Activated naive CD8-positive, alpha-beta T cell treated with anti-CD3 and anti-CD28 coated beads for 36 hours (primary cell): ENCODE measurements at places on chromosomes 2 and 18. TPM values are rescaled to one million over a fixed set of nuclear protein-coding genes. Genes with fewer than 3 reads are reported as not detected.

- H3K4me3 ChIP-seq = no peak overlapping the region
- H3K4me1 ChIP-seq = peaks cover 11% of the 10 kb centered on the region
- no peak overlapping the region for H3K27ac ChIP-seq
- no peaks in the 10 kb centered on the region for H3K27me3 ChIP-seq
- peaks cover 11% of the 10 kb centered on the region for H3K36me3 ChIP-seq
- DNase-seq = no peak
Observed at GRCh38 chr2:62050456-62051045, 145.1 kb downstream of the COMMD1 start.

The RESP18 gene
- not detected for total RNA-seq

The HOXD9 gene
- not detected for total RNA-seq

DNA sequence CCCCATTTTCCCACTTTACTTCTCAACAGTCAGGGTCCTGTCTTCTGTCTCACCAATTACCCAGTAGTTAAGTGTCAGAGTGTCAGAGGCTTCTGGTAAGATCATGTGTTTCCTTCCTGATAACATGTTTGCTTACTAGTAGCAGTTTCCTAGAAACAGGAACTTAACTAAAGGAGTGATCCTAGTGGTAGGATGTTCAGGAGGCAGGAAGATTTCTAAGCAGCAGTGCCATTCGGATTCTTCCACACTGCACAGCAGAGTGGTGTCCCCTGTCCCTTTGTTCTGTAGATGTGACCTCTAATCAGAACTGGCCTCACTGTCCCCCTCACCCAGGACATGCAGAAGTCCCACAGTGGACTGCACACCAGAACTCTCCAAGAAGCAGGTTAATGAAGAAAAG lies 221.8 kb upstream of the OSR1 start:
- H3K4me3 ChIP-seq = no peak overlapping the region
- no peaks in the 10 kb centered on the region for H3K4me1 ChIP-seq
- no peaks in the 10 kb centered on the region for H3K36me3 ChIP-seq
- DNase-seq = no peak

GRCh38 chr2:163493359-163494298 lies 242.2 kb downstream of the FIGN start:
- no peaks in the 10 kb centered on the region for H3K4me1 ChIP-seq
- no peak overlapping the region for H3K27ac ChIP-seq
- no peaks in the 10 kb centered on the region for H3K27me3 ChIP-seq
- DNase-seq = no peak
- H3K36me3 ChIP-seq = no peaks in the 10 kb centered on the region

The IL36RN gene
- total RNA-seq = not detected

DNA sequence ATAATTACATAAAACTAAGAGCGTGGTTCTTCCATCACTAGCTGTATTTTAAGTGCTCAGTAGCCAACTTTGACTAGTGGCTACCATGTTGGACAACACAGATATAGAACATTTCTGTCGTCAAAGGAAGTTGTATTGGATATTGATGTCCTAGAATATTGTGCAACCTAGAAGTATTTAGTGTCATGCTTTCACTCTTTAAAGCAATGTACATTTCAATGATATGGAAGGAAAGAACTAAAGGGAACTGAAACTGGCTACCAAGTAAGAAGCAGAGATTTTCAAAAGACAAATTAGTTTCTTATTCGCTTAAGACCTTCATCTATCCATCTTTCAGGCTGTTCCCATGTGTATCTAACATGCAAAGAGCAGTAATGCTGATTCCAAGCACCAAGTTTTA lies 85.4 kb upstream of the EML6 start:
- peaks cover 41% of the 10 kb centered on the region for H3K4me1 ChIP-seq
- no peak overlapping the region for H3K27ac ChIP-seq
- no peak for DNase-seq
- H3K27me3 ChIP-seq = no peaks in the 10 kb centered on the region

DNA sequence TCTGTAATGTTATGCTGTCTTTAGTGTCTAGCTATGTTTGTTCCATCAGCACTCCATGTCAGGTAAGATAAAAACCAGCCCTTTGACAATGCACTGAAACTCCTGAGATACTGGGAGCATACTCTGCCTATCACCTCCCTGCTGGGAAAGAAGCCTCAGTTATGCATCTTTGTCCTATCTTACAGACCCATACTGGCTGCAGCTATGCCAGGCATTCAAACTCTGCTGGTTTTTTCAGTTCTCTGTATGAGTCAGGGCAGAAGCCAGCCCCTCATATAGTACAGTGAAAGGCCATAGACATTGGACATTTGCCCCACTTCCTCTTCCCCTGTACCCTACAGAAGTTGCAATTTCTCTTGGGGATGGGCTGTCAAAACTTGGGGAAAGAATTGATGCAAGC lies 181.1 kb upstream of the RGPD4 start:
- H3K4me1 ChIP-seq = no peaks in the 10 kb centered on the region
- DNase-seq = no peak
- no peak overlapping the region for H3K27ac ChIP-seq
- no peak overlapping the region for H3K4me3 ChIP-seq

DNA sequence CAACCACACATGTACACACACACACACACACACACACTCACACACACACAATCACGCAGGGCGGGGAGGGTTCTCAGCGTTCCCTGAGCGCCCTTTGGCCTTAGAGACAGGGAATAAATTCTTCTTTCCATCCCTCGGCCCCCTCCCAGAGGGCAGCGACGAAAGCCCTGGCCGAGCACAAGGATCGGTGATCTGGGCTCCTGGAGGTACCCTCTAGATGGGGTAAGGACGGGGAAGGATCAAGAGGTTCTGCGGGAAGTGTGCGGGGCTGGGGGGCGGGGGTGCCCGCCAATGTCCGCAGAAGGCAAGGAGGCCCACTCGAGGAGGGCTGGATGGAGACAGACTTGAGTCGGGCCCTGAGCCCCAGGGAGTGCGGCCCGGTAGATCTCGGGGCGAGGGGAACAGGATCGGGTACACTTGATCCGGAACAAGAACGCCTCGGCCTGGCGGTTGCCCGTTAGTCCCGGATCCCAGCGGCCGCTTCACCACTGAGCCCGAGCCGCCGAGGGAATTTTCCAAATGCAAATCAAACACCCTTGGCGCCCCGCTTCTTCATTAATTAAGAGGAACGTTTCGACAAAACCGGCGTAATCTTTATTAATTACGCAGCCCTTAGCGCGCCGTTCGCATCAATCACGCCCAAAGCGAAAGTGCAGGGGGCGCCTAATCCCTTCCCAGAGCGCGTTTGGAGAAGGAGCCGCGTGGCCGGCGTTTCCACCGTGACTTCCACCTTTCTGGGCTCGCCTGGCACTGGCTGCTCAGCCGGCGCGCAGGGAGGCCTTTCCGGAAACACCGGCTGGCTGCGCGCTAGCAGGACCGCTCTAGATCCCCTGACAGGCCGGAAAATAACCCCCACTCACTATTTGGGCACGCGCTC lies 7.0 kb upstream of the PAX3 start:
- peaks cover 9% of the 10 kb centered on the region for H3K36me3 ChIP-seq
- peaks cover 100% of the 10 kb centered on the region for H3K27me3 ChIP-seq
- peak overlapping the region; percentile 72 for H3K4me3 ChIP-seq
- H3K4me1 ChIP-seq = peaks cover 19% of the 10 kb centered on the region

GRCh38 chr18:7082671-7083070 lies 34.9 kb downstream of the LAMA1 start:
- H3K4me1 ChIP-seq = no peaks in the 10 kb centered on the region
- H3K4me3 ChIP-seq = no peak overlapping the region
- DNase-seq = no peak
- no peaks in the 10 kb centered on the region for H3K36me3 ChIP-seq
- no peaks in the 10 kb centered on the region for H3K27me3 ChIP-seq

DNA sequence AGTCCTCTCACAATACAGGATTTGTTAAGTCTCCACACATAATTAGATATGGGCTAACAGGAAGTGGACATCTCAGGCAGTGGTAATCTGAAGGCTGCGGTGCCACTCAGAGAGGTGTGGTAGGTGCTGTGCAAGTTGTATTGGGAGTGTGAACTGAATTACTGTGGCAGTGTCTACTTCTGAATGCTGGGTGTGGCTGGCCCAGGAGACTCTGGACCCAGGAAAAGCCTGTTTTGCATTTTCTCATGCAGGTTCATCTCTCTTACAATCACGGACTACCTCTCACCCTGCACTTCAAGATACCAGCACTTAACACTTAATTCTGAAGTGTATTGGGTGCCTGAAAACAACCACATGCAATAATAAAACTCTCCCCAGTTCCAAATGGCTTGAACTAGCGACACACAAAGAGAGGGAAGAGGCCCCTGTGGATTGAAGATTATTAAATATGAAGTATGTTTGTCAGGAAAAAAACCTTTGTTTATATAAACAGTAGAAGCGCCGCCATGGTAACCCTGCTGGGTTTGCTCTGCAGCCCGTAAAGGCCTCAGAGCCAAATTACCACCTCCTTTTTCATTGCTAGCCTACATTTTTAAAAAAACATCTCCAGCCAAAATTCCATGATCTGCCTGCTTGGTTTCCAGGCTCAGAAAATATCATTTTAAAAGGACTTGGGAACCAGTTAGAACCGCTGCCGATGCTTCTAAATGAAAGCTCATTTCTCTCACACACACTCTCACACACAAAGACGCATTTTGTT lies 77.5 kb downstream of the GFPT1 start:
- H3K36me3 ChIP-seq = peaks cover 5% of the 10 kb centered on the region
- H3K27ac ChIP-seq = no peak overlapping the region
- peaks cover 23% of the 10 kb centered on the region for H3K27me3 ChIP-seq
- H3K4me3 ChIP-seq = no peak overlapping the region
- peaks cover 9% of the 10 kb centered on the region for H3K4me1 ChIP-seq
